ENCODE measurements at places on chromosomes 3 and 15. TPM values are rescaled to one million over a fixed set of nuclear protein-coding genes. Genes with fewer than 3 reads are reported as not detected.

Gene FBXO40
- total RNA-seq = not detected

GRCh38 chr3:197029511-197030167, at the start of gene MELTF:
MELTF (minus strand) TSS chr3:197029817; CDS start chr3:197029702, 115 bp downstream.
- DNase-seq = peak; percentile 28

- DNase-seq = no peak
Measured at GRCh38 chr15:44775953-44776352, 39.6 kb downstream of the TRIM69 start.

DNA sequence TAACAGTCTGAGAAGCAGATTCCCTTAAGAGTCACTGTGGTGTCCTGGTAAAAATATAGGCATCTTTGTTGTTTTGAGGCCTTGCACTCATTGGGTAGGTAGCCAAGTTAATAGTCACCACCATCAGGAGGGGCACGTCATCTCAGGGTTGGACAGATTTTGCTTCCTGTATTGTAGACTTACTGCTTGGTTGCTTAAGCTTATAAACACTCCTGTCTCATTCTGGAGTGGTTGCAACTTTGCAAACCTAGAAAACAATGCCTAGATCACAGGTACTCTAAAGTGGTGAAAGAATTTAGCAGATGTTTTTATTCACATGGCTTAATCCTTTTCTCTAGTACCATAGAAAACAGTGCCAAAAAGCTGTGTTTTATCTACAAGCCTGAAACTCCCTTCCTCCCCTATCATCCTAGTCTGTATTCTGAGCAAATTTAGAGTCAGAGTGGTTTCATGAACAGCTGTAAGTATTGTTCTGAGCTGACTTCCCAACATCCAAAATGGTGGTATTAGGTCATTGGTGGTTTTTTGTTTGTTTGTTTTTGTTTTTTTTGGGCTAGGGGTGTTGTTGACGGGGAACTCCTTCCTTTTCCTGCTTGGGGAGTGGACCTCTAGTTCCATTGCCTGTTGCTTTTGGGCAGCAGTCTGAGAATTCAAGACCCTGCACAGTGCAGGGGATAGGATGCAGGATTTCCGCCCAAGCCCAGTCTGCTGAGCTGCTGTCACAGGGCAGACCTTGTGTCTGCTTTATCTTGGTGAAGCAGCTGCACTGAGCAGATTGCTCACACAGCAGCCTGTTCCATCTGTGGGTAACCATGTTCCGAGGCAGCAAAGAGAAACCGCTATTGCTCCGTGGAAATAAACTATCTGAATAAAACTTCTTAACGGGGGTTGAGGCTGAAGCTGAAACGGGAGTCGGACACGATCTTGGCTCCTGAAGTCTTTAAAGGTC, 202.0 kb downstream of the AKAP13 start:
- no peak for DNase-seq

- DNase-seq = no peak
Measured at GRCh38 chr3:36303286-36303685, 77.0 kb upstream of the STAC start.

DNA sequence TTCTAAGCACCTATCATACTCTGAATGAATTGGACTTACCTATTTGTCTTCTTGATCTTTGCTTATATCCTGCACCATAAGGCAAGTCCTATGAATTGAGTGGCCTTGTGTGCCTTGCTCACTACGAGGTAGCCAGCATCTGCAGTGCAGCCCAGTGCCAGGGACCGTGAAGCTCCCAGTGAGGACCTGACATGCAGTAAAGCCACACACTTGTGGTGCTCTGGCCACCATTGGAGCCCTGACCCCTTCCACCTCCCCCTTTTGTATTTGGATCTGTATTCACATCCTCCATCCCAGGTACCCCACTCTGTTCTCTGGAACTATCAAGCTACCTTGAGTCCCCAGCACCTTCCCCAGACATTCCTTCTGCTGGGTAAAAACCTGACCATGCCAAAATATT, 52.1 kb downstream of the BSN start:
- no peak for DNase-seq

- DNase-seq = no peak
Measured at GRCh38 chr3:69674752-69675151, 64.5 kb upstream of the MITF start.

Gene UTS2B
- 0.64 TPM for total RNA-seq

DNA sequence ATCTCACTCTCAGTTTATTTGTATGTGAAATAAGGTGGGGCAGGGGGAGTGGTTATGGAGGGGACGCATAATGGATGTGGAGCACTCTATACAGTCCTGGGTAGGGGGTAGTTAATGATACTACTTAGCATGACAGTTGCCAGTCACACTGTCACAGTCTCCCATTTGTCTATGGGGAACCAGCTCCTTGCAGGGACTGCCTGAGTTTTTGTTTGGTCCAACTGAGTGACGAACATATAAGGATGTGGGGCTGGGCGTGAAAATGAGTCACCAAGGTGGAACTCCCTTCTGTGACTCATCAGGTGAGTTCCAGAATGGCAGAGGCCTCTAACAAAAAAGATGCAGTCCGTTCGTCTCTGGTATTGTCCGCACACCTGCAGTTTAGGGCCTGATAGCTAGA, 235.3 kb upstream of the ST8SIA2 start:
- DNase-seq = no peak

Gene SHQ1
- total RNA-seq = 15.7 TPM

DNA sequence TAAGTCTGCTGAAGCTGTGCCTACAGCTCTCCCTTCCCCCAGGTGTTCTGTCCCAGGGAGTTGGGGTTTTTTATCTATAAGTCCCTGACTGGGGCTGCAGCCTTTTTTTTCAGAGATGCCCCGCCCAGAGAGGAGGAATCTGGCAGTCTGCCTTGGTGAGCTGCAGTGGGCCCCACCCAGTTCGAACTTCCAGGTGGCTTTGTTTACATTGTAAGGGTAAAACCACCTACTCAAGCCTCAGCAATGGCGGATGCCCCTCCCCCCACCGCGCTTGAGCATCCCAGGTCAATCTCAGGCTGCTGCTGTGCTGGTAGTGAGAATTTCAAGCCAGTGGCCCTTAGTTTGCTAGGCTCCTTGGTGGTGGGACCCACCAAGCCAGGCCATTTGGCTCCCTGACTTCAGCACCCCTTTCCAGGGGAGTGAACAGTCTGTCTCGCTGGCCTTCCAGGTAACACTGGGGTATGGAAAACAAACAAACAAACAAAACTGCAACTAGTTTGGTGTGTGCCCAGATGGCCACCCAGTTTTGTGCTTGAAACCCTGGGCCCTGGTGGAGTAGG, 189.4 kb downstream of the MFSD1 start:
- DNase-seq = no peak

GRCh38 chr3:124966521-124967445, 32.2 kb upstream of the MUC13 start:
- DNase-seq = no peak

Gene RTP4
- total RNA-seq = 0.18 TPM

DNA sequence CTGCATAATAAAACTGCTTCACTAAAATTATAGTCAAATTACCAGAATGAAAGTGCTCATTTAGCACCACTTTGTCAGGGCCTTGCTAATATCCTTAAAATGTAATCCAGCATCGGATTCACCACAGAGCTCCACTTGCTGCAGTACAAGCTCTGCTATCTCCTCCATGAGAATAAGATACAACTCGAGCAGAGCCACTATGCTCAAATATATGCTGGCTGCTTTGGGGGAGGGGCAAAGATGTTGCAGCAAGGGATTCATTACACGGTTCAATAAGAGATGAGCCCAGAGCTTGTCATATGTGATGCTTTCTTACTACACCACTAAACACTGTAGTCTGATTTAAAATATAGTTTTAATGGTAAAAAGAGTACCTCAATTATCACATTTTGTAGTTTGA, 72.2 kb downstream of the DLG1 start:
- peak; percentile 52 for DNase-seq

Gene CLPX
- total RNA-seq = 58.3 TPM

DNA sequence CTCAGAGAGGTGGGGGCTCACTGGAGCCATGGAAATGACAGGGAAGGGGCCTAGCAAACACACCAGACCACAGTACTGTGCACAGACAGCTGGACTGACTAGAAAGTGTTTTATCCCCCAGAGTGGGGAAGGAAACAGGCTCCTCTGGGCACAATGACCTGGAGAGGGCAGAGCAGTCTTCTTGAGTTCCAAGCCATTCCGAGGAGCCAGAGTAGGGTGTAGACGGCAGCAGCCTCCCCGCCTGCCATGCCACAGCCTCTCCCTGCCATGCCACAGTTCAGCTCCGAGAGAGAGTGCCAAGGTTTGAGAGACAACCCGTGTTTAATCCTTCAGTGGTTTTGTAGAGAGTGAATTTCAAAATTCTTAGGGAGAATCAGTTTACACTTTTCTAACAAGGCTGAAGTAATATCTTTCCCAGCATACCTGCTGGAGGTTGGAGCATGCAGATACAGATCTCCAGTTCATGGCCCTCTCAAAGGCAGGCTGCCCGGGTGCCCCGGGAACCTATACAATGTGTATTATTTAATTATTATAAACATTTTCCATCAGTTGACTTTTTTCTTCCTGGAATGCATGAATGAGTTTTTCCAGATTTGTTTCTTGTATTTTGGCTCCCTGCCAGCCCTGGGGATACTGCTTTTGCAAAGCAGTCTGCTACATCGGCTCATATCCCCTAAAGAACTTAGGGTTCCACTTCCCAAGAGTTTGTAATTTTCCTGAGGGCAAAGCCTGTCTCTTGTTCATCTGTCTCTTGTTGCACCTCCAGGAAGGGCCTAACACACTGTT, 3.2 kb downstream of the PODXL2 start:
- peak; percentile 44 for DNase-seq

DNA sequence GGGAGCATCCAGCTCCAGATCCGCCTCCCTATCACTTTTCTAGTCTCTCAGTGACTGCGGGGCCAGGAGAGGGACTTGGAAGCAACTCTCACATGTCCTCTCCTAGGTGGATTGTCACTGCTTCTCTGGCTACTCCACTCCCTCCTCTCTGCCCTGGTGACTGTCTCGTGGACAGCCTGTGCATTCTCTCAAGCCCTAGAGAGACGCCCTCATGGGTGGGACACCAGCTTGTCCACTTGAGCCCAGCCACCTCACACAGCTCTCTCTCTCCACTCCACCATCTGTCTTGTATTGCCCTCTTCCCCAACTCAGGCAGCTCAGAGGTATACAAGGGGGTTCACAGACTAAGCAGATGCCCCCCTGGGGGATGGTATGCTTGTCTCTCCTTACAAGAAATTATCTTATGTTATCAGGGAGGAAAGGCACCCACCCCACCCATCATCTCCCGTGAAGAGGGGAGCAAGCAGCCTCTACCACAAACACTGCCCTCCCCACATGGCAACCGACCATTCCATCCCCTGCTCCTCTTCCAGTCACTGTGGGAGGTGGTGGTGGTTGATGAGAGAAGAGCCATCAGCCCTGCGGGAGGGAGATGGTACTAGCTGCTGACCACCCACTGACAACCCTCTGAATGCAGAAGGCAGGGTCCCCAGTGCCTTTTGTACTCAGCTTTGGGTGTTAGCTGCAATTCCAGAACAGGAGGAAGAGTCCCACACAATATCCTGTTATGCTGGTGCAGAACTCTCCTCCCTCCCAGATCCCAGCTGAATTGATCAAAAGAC, 15.5 kb upstream of the LOXL1 start:
- DNase-seq = no peak

GRCh38 chr3:22392859-22393258, 641.8 kb upstream of the ZNF385D start:
- DNase-seq = peak; percentile 70

Gene VGLL3
- 2.5 TPM for total RNA-seq

Gene MTHFS
- total RNA-seq = 18.4 TPM

Gene SLC15A2
- total RNA-seq = 15.2 TPM

- DNase-seq = no peak
Measured at GRCh38 chr3:53516339-53516738, 21.9 kb downstream of the CACNA1D start.

GRCh38 chr3:148226246-148226645, 471.5 kb upstream of the AGTR1 start:
- DNase-seq = no peak

Measured in cerebellum (tissue), 4 donors.